Right atrium auricular region (tissue), 2 donors: ENCODE measurements at places on chromosomes 4 and X. TPM values are rescaled to one million over a fixed set of nuclear protein-coding genes. Genes with fewer than 3 reads are reported as not detected.

The PDZD4 gene
- total RNA-seq: 2.1 TPM

The LGI2 gene
- 1.9 TPM for total RNA-seq

The TXK gene
- total RNA-seq: 0.35 TPM

The GCNA gene
- 3.0 TPM for total RNA-seq

DNA sequence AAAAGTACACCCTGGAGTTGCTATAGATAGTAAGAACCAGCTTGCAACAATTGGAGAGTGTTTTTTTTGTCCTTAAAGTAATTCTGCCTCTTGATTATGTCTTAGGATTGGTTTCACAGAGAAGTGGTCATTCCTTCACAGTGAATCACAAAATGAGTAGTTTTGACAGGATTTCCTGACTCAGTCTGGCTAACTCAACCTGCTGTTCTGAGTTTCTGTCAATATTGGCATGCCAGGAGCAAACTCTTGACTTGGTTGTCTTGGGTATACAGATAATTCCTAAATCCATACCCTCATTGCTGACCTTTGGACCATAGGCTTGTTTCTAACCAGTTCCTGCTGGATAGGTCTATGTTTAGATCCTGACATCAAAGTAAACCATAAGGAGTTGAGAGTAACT is 9.4 kb downstream of the FHIP1A start:
- no peak for DNase-seq

GRCh38 chrX:103629318-103630170 is 769 bp downstream of the TCEAL1 start:
- no peak for DNase-seq

GRCh38 chr4:53967986-53968385 is 96.4 kb downstream of the CHIC2 start:
- DNase-seq: no peak

DNA sequence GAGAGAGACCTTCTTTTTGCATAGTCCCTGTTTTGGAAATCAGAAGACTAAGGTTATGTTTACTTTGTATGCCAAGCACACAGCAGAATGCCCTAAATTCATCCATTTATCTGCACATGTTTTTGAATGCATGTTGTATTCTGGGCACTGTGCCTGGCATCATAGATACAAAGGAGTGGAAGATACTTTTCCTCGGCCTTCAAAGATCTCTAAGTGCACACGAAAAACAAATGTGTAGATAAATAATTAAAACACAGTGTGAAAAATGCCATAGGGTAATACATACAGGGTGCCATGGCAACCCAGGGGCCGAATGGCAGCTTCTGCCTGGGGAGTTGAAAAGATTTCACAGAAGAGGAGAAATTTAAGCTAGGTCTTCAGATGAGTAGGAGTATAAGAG is 390.6 kb upstream of the ATOH1 start:
- no peak for DNase-seq

- DNase-seq: no peak
Measured at GRCh38 chr4:86530183-86530582, 63.9 kb upstream of the PTPN13 start.

DNA sequence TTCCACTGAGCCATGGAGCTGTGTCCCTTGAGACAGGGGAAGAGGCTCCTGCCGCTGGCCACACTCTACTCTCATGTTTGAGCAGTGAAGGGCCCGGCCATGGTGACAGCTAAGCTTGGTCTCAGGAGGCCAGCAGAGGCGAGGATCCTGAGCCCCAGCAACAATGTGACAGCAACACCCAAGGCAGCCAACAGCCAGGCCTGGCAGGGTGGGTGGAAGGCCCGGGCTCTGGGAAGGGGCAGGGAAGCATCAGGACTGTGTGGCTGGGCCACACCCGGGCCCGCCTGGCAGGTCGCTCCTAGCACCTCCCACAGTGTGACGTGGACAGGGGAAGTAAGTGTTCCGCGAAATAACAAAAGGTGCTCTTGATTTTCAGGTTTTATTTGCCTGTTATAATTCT is 24.8 kb downstream of the L1CAM start:
- no peak for DNase-seq

DNA sequence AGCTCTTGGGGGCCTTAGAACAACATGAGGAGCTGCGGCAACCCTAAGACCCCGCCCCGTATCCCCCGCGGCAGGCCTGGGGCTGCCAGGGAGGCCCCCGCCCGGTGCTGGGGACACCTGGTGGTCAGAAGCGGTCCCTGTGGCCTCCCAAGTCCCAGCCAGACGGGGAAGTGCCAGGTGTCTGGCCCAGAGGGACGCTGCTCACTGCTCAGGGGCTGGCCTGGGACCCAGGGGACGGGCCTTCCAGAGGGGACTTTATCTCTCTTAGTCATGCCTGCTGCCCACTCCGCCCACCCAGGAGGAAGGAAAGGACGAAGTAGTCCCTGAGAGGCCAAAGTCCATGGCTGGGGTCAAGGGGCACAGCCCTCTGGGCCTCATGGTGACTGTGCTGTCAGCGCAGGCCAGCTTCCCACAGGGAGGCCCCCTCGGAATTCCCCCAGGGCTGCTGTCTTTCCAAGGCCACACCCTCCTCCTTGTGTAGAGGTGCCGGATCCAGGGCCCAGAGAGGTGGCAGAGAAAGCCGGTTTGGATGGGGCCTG is 31.0 kb upstream of the HTRA3 start:
- no peak for DNase-seq

The DUX4 gene
- not detected for total RNA-seq
